ENCODE measurements at places on chromosomes 6 and 20. TPM values are rescaled to one million over a fixed set of nuclear protein-coding genes. Genes with fewer than 3 reads are reported as not detected.

- no peak for DNase-seq
Measured at GRCh38 chr6:78340755-78341154, 526.6 kb upstream of the IRAK1BP1 start.

BCAS4 gene
- total RNA-seq: 4.8 TPM

CST9 gene
- not detected for total RNA-seq

DNA sequence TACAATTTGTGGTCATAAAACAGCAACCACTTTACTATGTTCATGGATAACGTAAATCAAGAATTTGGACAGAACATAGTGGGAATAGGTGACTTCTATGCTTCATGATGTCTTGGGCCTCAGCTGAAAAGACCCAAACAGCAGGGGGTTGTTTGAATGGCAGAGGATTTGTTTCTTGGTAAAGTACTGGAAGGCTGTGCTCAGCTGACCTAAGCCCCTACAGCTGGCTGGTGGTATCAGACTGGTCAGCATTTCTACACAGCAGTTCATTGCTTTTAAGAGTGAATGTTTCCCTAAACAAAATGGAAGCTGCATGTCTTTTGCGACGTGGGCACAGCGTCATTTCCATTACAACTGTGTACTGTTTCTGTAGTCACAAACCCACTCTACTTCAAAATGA is 148.5 kb upstream of the DEFB112 start:
- DNase-seq: no peak

DNA sequence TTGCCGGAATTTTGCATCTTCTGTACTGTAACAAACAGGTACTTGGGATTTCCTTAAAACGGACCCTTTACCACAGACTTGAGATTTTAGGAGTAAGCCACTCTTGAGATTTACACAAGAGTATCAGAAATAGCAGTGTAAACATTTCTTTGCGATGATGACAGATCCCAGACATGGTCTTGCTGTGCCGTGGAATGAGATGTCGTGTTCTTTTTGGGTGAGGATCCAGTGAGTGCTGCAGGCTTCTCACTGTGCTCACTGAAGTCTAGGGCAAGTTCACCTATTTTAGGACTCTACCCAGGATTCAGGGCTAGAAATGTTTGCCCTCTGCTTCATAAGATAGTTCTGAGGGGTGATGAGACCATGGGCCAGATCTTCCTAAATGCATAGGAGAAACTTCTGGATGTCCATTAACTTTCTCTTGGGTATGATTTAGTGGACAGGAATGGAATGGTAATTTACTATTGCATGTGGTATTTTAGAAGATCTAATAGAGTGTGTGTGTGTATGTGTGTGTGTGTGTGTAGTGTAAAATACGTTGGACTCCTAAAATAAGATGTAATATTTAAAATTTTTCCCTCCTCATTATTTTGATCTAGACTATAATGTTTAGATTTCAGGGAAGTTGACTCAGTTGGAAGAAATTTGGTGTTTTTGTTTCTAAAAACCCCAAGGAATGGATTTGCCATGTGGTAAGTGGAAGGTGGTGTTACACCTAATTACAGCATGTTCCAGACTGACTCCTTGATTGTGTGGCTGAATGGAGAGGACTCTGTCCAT is 8.5 kb downstream of the LRRC1 start:
- no peak for DNase-seq

GRCh38 chr20:55760586-55760985 is 244.7 kb downstream of the CBLN4 start:
- no peak for DNase-seq

THBD gene
- 25.3 TPM for total RNA-seq

CST4 gene
- not detected for total RNA-seq

GRCh38 chr6:170012037-170012330 is 260.6 kb downstream of the ERMARD start:
- no peak for DNase-seq

DNA sequence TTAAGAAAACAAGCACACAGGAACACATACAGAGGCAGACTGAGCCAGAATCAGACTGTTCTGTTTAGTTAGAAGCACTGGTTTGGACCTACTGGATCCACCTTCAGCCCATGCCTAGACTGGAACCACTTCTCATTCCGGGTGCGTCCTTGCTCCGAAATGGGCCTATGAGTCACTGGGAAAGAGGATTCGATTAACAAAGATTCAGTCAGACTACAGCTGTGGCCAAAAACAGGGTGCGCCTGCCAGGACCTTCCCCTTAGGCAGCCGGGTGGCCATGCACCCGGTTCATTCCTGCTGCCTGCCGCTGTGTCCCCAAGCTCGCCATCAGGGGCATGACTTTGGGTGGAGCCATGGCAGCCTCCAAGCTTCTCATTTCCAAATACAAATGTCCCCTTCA is 14.5 kb upstream of the KCNK5 start:
- DNase-seq: peak; percentile 85

XKR7 gene
- not detected for total RNA-seq

BFSP1 gene
- 0.98 TPM for total RNA-seq

DNA sequence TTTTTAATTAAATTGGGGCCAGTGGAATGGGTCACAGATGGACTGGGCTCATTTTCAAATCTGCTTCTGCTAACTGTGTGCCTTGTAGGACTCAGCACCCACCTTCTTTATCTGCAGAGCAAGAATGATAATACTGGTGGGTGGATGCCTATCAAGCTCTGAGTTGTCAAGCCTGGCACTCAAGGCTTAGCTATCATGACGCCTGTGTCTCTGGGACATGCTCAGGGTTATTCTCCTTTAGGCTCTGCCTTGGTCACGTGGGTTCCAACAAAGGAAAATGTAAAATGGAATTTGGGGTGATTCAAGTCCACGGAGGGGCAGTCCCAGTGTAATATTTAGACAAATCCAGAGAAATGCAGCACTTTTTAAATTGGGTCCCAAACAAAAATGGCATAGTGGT is 202.3 kb downstream of the TSHZ2 start:
- DNase-seq: no peak

Measured in sciatic nerve (tissue), 2 donors.